ENCODE measurements at places on chromosomes 4 and X.

DNA sequence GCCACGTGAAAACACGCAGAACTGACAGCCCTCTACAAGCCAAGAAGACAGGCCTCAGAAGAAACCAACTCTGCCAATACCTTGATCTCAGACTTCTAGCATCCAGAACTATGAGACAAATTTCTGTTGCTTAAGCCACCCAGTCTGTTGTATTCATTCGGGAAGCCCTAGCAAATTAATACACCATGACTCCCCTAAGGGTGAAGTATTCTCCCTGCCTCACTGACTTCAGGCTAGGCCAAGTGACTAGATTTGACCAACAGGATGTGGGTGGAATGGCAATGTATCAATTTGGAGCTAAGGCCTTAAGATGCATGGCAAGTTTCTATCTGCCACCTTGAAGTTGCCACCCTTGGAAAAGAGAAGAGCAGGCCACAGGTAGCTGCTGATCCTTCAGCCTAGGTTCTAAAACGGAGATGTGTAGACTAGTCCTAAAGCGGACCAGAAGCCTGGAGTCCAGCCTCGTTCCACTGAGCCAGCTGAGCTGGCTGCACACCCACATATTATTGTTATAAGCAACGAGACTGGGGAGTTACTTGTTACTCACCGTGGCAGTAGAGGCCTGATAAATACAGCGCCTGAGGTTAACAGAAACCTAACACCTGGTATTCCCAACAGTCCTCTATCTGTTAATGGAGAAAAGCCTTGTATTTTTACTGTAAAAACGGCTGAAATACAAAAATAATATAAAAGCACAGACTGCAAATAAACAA lies 16.4 kb downstream of the SCARB2 start:
- peaks cover 35% of the 10 kb centered on the region for H3K4me1 ChIP-seq
- H3K36me3 ChIP-seq = peaks cover 23% of the 10 kb centered on the region
- H3K27ac ChIP-seq = no peak overlapping the region
- no peaks in the 10 kb centered on the region for H3K27me3 ChIP-seq
- H3K4me3 ChIP-seq = no peak overlapping the region

- H3K4me3 ChIP-seq = no peak overlapping the region
- no peaks in the 10 kb centered on the region for H3K27me3 ChIP-seq
- H3K27ac ChIP-seq = no peak overlapping the region
- H3K4me1 ChIP-seq = no peaks in the 10 kb centered on the region
Measured at GRCh38 chr4:136768925-136769275, 763.4 kb downstream of the PCDH18 start.

- no peaks in the 10 kb centered on the region for H3K4me1 ChIP-seq
- no peak overlapping the region for H3K27ac ChIP-seq
- H3K4me3 ChIP-seq = no peak overlapping the region
- H3K27me3 ChIP-seq = peaks cover 6% of the 10 kb centered on the region
- H3K36me3 ChIP-seq = no peaks in the 10 kb centered on the region
Measured at GRCh38 chr4:146105464-146105863, 70.1 kb upstream of the LSM6 start.

GRCh38 chrX:44828008-44828605 lies 15.7 kb upstream of the DUSP21 start:
- DNase-seq = no peak
- no peak overlapping the region for H3K27ac ChIP-seq
- no peaks in the 10 kb centered on the region for H3K36me3 ChIP-seq
- no peak overlapping the region for H3K4me3 ChIP-seq

DNA sequence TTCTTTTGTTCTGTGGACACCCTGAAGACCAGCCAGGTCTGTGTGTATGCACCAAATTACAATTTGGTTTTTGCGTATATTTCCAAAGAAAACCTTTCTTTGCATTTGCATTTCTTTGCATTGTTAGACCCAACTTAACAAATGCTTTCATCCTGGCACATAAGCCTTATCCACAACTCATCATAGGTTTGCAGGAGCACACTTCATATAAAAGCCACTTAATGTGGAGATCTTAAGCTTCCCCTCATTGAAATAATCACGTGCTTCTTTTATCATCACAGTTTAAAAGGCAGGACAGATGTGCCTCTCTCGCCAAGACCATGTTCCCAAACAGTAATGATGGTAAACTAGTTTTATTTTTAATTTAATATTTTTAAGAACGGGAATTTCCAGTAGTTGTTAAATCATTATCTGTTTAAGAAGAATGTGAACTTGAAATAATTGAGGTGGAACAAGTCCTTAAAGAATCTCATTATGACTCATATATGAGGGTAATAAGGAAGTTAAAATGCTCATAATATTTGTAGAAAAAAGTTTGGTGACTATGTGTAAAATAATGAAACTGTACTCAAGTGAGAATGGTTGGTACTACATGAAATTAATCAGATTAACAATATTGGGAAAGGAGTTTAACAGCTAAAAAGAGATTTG lies 65.5 kb downstream of the GLRA3 start:
- no peaks in the 10 kb centered on the region for H3K27me3 ChIP-seq
- no peak for DNase-seq
- no peak overlapping the region for H3K4me3 ChIP-seq
- H3K36me3 ChIP-seq = no peaks in the 10 kb centered on the region
- no peak overlapping the region for H3K27ac ChIP-seq
- no peaks in the 10 kb centered on the region for H3K4me1 ChIP-seq

- no peak overlapping the region for H3K4me3 ChIP-seq
- H3K36me3 ChIP-seq = no peaks in the 10 kb centered on the region
- H3K4me1 ChIP-seq = no peaks in the 10 kb centered on the region
- H3K27ac ChIP-seq = no peak overlapping the region
Measured at GRCh38 chr4:75834095-75834771, 68.0 kb downstream of the PPEF2 start.

DNA sequence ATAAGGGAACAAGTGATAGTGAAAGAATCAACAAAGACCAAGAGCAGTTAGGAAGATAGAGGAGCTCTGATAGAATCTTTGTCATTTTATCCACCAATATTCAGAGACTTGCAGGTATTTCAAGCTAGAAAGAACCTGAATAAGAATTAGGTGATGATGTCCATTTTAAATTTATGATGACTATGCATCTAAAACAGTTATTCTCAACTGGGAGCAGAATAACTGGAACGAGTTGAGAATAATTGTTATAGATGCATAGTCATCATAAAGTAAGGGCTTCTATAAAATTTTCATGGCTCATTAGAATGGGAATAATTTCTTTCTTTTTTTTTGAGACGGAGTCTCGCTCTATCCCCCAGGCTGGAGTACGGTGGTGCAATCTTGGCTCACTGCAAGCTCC lies 5.8 kb downstream of the OCIAD1 start:
- no peaks in the 10 kb centered on the region for H3K27me3 ChIP-seq
- peaks cover 32% of the 10 kb centered on the region for H3K36me3 ChIP-seq
- H3K4me3 ChIP-seq = no peak overlapping the region
- DNase-seq = no peak
- H3K27ac ChIP-seq = no peak overlapping the region
- H3K4me1 ChIP-seq = peaks cover 21% of the 10 kb centered on the region

- DNase-seq = no peak
- H3K4me1 ChIP-seq = no peaks in the 10 kb centered on the region
- no peak overlapping the region for H3K27ac ChIP-seq
- no peaks in the 10 kb centered on the region for H3K36me3 ChIP-seq
- no peak overlapping the region for H3K4me3 ChIP-seq
Measured at GRCh38 chr4:106690487-106690886, 321.9 kb upstream of the GIMD1 start.

DNA sequence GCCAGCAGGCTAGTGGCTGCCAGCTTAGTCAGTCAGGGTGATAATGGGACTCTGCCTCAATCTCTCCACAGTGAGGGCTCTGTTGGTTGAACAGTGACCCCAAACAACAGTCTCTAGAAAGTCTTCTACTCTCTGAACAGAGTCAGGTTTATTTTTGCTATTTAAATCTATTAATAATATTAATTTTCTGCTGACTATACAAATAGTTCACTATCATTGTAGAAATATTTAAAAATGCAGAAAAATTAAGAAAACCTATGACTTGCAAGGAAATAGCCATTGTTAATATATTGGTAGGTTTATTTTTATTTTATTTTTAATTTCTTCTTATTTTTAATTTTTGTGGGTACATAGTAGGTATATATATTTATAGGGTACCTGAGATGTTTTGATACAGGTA lies 67.9 kb upstream of the AADAT start:
- no peak for DNase-seq
- peaks cover 13% of the 10 kb centered on the region for H3K27me3 ChIP-seq
- H3K27ac ChIP-seq = no peak overlapping the region
- no peak overlapping the region for H3K4me3 ChIP-seq
- H3K36me3 ChIP-seq = peaks cover 2% of the 10 kb centered on the region

- H3K27me3 ChIP-seq = peaks cover 16% of the 10 kb centered on the region
- no peak overlapping the region for H3K27ac ChIP-seq
- H3K4me3 ChIP-seq = no peak overlapping the region
- no peaks in the 10 kb centered on the region for H3K36me3 ChIP-seq
- peaks cover 6% of the 10 kb centered on the region for H3K4me1 ChIP-seq
Measured at GRCh38 chr4:76453232-76453631, 18.2 kb downstream of the SHROOM3 start.

DNA sequence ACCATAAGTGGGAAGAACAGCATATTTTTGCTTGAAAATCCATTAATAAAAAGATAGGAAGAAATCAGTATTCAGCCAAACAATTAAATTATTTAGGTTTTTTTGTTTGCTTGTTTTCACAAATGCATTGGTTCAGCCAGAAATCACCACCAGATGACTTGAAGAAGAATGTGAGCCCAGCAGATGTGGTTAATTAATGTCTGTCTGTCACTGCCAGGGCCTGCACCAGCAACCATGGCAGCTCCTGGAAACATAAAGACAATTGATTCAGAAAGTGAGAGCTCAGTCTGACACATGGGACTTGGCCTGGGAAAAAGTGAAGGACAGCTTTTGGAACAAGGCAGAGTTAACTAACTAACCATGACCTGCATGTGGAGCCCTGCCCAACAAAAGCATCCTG lies 74.0 kb downstream of the MAOB start:
- H3K27ac ChIP-seq = no peak overlapping the region

Measured in activated naive CD8-positive, alpha-beta T cell treated with anti-CD3 and anti-CD28 coated beads for 36 hours (primary cell).